ENCODE measurements at places on chromosomes 11 and 22. TPM values are rescaled to one million over a fixed set of nuclear protein-coding genes. Genes with fewer than 3 reads are reported as not detected.

DNA sequence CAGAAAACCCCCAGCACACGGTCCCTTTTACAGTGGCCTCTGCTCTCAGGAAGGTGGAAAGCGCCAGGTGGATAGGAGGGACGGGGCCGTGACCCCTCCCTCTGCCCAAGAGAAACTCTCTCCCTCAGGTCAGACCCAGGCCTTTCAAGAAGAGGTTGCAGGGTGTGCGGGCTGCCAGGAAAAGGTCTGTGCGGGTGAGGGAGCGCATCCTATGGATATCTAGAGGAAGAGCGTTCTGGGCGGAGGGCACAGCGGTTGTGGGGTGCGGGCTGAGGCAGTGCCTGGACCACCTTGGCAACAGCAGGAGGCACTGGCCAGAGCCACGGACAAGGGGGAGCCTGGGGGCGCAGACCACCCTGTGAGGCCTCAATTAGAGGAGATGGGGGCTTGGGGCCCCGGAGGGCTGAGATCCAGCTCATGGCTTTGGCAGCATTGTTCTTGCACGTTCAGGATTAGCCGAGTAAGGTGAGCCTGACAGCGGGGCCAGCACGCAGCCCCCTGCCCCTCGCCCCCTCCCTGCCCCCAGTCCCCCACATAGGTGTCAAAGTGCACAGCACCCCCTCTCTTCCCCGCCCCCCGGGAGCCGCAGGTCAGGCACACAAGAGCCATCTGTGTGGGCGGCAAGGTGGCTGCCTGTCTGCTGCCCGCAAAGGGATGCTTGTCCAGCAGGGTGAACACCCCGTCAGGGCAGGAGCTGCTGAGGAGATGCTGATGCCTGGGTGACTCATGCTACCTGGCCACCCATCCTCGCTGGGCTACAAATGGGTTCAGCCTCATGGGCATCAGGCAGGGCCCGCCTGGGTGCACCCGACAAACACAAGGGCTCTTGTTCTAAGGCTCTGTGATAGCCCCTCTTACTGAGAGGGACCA, 92.8 kb upstream of the KCNQ1OT1 start:
- peak; percentile 28 for DNase-seq

YPEL4 gene
- total RNA-seq: 0.13 TPM

GRCh38 chr11:11519184-11519583, 102.6 kb downstream of the GALNT18 start:
- DNase-seq: peak; percentile 45

- no peak for DNase-seq
These were observed 8.9 kb downstream of the HIRA start for GRCh38 chr22:19422440-19423301.

GRCh38 chr11:77202941-77203900, 75.2 kb downstream of the MYO7A start:
- DNase-seq: peak; percentile 28

DNA sequence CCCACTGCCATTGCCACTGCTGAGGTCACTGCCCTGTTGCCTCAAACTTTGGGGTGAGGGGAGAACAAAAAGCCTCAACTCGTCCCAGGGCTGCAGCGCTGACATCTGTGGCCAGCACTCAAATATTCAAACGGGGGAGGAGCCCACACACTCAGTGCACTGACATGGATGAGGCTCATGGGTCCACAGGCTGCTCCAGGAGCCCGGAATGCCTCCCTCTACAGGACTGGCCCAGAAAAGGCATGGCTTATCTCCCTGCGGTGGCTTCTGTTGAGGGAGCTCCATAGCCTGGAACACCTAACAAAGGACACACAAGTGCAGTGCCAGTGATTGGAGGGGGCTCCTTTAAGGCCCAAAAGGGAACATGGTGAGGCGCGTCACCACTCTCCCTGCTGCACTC, 341.1 kb upstream of the LUZP2 start:
- peak; percentile 63 for DNase-seq

CASP12 gene
- not detected for total RNA-seq

GRCh38 chr11:111307472-111308108, 9.2 kb downstream of the POU2AF3 start:
- DNase-seq: no peak

MAPK8IP2 gene
- total RNA-seq: 5.7 TPM

Data from H9 (cell line).